Fibroblast of lung (primary cell): ENCODE measurements at places on chromosomes 3 and 15. TPM values are rescaled to one million over a fixed set of nuclear protein-coding genes. Genes with fewer than 3 reads are reported as not detected.
A peak's percentile ranks its signal among the peaks of the same experiment; 100 is the strongest.

The GPR62 gene
- under 0.01 TPM in 2 replicates for total RNA-seq

The ZNF385D gene
- 0.77 and 0.83 TPM in 2 replicates for total RNA-seq

The CACNA1D gene
- total RNA-seq = 0.17 and 0.77 TPM in 2 replicates

The FOXL2NB gene
- total RNA-seq = not detected in 2 replicates

The AADACL2 gene
- under 0.01 TPM in 1 of 2 replicates, not detected in the other for total RNA-seq

The OSBPL10 gene
- 3.6 and 7.1 TPM in 2 replicates for total RNA-seq

The SCN11A gene
- total RNA-seq = under 0.01 and 0.17 TPM in 2 replicates

The HYPK gene
- 8.6 and 9.2 TPM in 2 replicates for total RNA-seq

The MESP1 gene
- total RNA-seq = 0.26 and 1.3 TPM in 2 replicates

The SETD2 gene
- total RNA-seq = 30.8 and 35.3 TPM in 2 replicates

The TM6SF1 gene
- 2.3 and 3.6 TPM in 2 replicates for total RNA-seq

The HRH1 gene
- total RNA-seq = 30.6 and 32.6 TPM in 2 replicates

The DPPA4 gene
- total RNA-seq = 0.26 TPM in 1 of 2 replicates, not detected in the other

The CCR1 gene
- total RNA-seq = 1.3 and 6.6 TPM in 2 replicates

DNA sequence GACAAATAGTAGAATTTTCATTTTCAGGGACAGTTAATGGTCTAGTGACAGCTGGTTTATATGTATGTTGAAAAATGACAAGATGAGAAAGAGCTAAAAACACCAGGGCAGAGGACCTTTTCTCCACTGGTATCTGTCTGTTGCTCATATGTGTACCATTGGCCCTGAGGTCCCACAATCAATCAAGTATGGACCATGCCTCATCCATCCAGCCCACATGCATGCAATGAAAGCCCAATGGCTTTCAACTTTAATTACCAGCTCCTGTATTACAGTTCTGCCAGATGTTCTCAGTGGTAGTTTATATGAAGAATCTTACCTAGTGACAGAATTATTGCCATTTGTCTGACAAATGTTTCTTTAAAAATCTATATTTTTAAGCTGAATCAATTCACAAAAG lies 234.1 kb downstream of the ZMAT3 start:
- H3K4me1 ChIP-seq = no peaks in the 10 kb centered on the region
- H3K4me3 ChIP-seq = no peak overlapping the region
- DNase-seq = no peak
- no peak overlapping the region for H3K27ac ChIP-seq

DNA sequence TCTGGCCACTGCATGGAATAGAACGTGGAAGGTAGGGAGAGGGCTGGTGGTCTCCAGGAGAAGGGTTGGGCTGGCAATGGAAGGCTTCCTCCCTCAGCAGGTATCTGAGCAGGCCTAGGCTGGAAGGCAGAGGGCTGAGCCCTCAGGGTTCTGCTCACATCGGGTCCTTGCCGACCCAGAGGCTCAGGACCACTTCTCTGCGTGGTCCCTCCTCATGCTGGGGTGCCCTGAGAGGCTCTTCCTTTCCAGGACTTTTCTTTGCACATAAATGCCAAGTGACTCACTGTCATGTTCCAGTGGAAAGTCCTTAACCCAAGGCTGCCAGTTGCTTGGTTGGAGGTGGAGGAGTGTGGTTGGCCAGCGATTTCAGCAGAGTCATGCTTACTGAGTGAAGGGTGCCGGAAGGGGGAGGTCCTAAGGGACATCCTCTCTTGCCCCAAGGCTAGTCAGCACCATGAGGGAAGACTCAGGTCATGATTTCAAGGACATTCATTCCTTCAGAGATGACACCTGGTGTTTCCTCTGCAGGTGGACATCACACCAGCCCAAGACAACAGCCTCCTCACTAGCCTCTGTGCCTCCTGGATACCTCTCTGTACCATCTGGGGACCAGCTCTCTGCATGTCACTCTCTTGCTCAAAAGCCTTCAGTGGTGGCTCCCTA lies 8.2 kb downstream of the SLC6A6 start:
- H3K27ac ChIP-seq = peak overlapping the region; percentile 80
- H3K4me3 ChIP-seq = no peak overlapping the region
- no peaks in the 10 kb centered on the region for H3K36me3 ChIP-seq
- H3K4me1 ChIP-seq = peaks cover 17% of the 10 kb centered on the region

DNA sequence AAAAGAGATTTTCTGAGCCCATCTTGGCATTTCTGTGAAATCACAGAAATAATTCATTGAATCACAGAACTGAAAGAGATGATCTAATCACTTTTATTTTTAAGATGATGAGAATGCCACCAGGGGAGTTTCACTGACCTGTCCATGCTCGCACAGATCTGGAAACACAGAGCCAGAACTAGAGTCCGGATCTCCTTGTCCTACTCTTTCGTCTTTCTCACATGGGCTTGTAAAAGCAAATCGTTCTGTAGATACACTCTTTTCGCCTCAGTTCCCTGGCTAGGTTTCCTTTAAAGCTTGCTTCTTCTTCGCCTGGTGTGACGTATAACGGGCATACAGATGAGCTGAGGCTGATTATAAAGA lies 122.5 kb upstream of the SPRED1 start:
- no peak for DNase-seq
- no peaks in the 10 kb centered on the region for H3K36me3 ChIP-seq
- peak overlapping the region; percentile 93 for H3K27ac ChIP-seq
- no peaks in the 10 kb centered on the region for H3K27me3 ChIP-seq
- peaks cover 17% of the 10 kb centered on the region for H3K4me1 ChIP-seq

DNA sequence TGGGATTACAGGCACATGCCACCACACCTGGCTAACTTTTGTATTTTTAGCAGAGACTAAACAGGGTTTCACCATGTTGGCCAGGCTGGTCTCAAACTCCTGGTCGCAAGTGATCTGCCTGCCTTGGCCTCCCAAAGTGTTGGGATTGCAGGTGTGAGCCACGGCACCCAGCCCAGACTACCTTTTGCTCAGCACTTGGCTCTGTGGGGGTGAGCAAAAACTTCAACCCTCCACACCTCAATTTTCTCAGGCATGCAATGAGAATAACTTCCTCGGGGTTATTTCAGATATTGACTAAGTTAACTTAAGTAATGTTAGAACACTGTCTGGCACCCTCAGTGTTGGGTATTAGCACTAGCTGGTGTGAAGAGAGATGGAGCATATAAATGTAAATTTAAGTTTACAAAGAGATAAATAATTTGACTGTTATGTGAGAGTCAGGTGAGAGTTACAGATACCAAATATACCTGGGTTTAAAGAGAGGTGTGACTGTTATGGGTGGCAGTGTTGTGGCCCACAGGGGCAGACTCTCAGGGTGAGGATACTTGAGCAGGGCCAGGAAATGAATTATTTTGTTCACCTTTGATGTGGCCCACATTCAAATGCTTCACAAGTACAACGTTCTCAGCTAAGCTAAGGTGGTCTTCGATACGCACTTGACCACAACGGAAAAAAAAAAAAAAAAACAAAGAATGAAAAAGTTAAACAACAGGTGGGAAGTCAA lies 29.0 kb downstream of the CPOX start:
- no peak overlapping the region for H3K4me3 ChIP-seq
- no peaks in the 10 kb centered on the region for H3K4me1 ChIP-seq
- no peak for DNase-seq

GRCh38 chr15:91318931-91319330 lies 218.9 kb downstream of the SV2B start:
- no peak for DNase-seq
- H3K4me1 ChIP-seq = no peaks in the 10 kb centered on the region
- H3K36me3 ChIP-seq = no peaks in the 10 kb centered on the region
- H3K4me3 ChIP-seq = no peak overlapping the region

DNA sequence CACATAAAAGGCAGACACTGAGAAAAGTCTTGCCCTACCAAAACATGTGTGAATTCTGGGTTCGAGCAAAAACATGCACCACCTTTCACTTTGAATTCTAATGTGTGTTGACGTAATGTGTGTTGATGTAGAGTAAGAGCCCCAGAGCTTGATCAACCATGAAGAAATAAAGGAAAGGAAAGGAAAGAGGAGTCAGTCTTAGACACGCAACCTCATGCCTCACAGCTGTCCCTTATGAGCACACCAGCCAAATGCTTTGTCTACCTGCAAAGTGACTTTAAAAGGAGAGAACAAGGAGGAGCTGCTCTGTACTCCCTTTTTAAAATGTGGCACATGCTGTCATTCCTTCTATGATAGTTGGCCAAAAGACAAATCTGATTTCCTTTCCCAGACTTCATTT lies 80.8 kb downstream of the RFTN1 start:
- no peaks in the 10 kb centered on the region for H3K36me3 ChIP-seq
- no peak overlapping the region for H3K27ac ChIP-seq
- no peak for DNase-seq
- H3K4me1 ChIP-seq = peaks cover 6% of the 10 kb centered on the region

- H3K4me3 ChIP-seq = no peak overlapping the region
- no peaks in the 10 kb centered on the region for H3K27me3 ChIP-seq
- H3K27ac ChIP-seq = peak overlapping the region; percentile 94
- DNase-seq = peak; percentile 99
- no peaks in the 10 kb centered on the region for H3K36me3 ChIP-seq
These were observed 241.8 kb upstream of the LRTM1 start for GRCh38 chr3:55169608-55170072.

GRCh38 chr3:132042681-132043080 lies 7.9 kb upstream of the CPNE4 start:
- H3K4me1 ChIP-seq = no peaks in the 10 kb centered on the region
- no peak overlapping the region for H3K27ac ChIP-seq
- no peak for DNase-seq
- no peaks in the 10 kb centered on the region for H3K36me3 ChIP-seq

- no peak overlapping the region for H3K4me3 ChIP-seq
- no peak overlapping the region for H3K27ac ChIP-seq
- peak; percentile 87 for DNase-seq
- no peaks in the 10 kb centered on the region for H3K36me3 ChIP-seq
These were observed 204.8 kb downstream of the MAGI1 start for GRCh38 chr3:65833761-65834505.

- H3K4me1 ChIP-seq = no peaks in the 10 kb centered on the region
- no peak overlapping the region for H3K27ac ChIP-seq
- H3K27me3 ChIP-seq = no peaks in the 10 kb centered on the region
These were observed 628.4 kb upstream of the ALCAM start for GRCh38 chr3:104738271-104738670.

GRCh38 chr3:30384546-30385072 lies 221.8 kb upstream of the TGFBR2 start:
- peak; percentile 18 for DNase-seq
- H3K27ac ChIP-seq = no peak overlapping the region
- H3K27me3 ChIP-seq = no peaks in the 10 kb centered on the region
- no peaks in the 10 kb centered on the region for H3K4me1 ChIP-seq
- H3K4me3 ChIP-seq = no peak overlapping the region

GRCh38 chr15:99485992-99486370 lies 79.8 kb upstream of the MEF2A start:
- no peaks in the 10 kb centered on the region for H3K27me3 ChIP-seq
- peak; percentile 25 for DNase-seq
- H3K4me1 ChIP-seq = peaks cover 14% of the 10 kb centered on the region
- no peak overlapping the region for H3K4me3 ChIP-seq
- peak overlapping the region; percentile 64 for H3K27ac ChIP-seq

DNA sequence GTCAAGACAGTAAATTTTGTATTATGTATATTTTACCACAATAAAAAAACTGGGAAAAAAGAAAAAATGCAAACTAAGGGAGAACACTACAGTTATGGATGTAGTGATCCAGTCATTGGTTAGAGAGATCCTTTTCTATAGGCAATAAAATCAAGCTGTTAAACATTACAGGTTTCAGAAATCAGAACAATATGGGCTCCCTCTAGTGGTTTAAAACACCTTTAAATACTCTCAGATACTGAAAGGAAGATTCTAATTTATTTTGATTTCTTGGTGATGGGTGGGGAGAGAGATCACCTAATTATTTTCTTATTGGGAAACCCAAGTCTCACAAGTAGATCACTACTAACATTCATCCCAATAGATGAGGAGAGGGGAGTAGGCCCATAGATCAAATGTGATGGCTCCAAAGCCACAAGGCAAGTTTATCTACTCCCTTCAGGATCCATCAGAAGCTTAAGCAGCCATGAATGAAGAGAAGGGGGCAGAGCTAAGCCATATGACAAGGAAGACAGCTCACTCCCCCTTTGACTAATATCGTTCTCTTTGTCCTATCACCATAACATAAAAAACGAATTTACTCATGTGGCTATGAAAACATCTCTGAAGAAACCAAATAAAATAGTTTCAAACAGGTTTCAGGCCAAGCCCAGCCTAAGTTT lies 118.6 kb downstream of the ANO10 start:
- H3K4me1 ChIP-seq = peaks cover under 1% of the 10 kb centered on the region
- no peak overlapping the region for H3K27ac ChIP-seq
- DNase-seq = peak; percentile 73
- no peak overlapping the region for H3K4me3 ChIP-seq
- H3K36me3 ChIP-seq = no peaks in the 10 kb centered on the region
- no peaks in the 10 kb centered on the region for H3K27me3 ChIP-seq

- no peak overlapping the region for H3K27ac ChIP-seq
- H3K36me3 ChIP-seq = no peaks in the 10 kb centered on the region
- DNase-seq = no peak
- no peaks in the 10 kb centered on the region for H3K4me1 ChIP-seq
- H3K27me3 ChIP-seq = no peaks in the 10 kb centered on the region
These were observed 103.3 kb upstream of the SPRED1 start for GRCh38 chr15:38149315-38149714.

DNA sequence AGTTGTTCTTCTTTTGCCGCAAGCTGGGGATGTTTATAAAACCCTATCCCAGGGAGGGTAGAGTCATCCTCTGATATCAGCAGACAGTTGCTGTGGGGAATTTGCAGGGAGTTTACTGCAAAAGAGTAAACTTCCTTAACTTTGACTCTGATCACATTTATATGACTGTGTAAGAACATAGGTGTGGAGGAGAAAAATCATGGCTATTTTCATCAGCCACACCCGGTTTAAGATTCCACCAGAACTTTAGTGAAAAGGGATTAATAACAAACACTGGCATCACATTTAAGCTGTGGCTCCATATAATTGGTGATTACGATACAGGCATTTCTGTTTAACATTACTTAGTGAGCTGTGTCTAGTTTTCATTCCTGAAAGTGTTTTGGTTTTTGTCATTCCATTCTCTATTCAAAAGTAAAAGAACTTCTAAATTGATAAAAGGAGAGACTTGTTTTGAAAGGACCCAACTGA lies 143.1 kb downstream of the MYLK start:
- H3K4me1 ChIP-seq = peaks cover 45% of the 10 kb centered on the region
- peaks cover 12% of the 10 kb centered on the region for H3K36me3 ChIP-seq
- H3K27me3 ChIP-seq = no peaks in the 10 kb centered on the region
- no peak for DNase-seq
- peak overlapping the region; percentile 90 for H3K27ac ChIP-seq
- H3K4me3 ChIP-seq = no peak overlapping the region

DNA sequence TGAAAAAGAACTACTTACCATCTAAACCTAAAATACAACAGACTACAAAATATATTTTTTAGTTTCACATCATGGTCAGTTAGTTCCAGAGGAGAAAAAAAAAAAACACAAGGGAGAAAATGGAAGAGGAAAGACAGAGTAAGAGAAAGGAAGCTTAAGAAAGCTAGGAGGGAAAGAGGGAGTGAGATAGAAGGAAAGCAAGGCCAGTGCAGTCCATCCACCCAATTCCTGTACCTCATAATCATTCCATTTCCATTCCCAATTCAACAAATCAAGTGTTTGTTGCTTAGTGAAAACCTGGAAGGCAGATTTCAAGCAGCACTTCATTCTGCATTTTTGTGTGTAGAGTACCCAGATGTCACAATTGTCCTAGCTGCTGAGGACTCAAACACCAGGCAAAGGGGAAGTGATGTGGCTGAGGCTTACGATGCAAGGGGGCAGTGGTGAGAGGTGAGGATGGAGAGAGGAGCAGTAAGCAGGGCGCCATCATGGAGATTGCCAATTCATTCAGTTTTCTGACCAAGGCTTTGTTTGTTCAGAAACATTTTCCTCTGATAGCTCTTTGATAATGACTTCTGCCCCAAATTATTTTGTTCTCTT lies 83.6 kb upstream of the GSK3B start:
- H3K4me1 ChIP-seq = peaks cover 12% of the 10 kb centered on the region
- no peaks in the 10 kb centered on the region for H3K27me3 ChIP-seq
- DNase-seq = no peak
- H3K4me3 ChIP-seq = no peak overlapping the region
